Activated CD4-positive, alpha-beta T cell treated with anti-CD3 and anti-CD28 coated beads, Interleukin-2, amount 50 U/mL, for 4 hours (primary cell): ENCODE measurements at places on chromosomes 2 and 18.

- DNase-seq = no peak
These were observed 4.0 kb upstream of the GPBAR1 start for GRCh38 chr2:218256612-218257350.

- no peak for DNase-seq
These were observed 148.5 kb upstream of the DNMT3A start for GRCh38 chr2:25490217-25490616.

GRCh38 chr18:74353169-74353775 is 37.6 kb downstream of the C18orf63 start:
- peak; percentile 51 for DNase-seq

DNA sequence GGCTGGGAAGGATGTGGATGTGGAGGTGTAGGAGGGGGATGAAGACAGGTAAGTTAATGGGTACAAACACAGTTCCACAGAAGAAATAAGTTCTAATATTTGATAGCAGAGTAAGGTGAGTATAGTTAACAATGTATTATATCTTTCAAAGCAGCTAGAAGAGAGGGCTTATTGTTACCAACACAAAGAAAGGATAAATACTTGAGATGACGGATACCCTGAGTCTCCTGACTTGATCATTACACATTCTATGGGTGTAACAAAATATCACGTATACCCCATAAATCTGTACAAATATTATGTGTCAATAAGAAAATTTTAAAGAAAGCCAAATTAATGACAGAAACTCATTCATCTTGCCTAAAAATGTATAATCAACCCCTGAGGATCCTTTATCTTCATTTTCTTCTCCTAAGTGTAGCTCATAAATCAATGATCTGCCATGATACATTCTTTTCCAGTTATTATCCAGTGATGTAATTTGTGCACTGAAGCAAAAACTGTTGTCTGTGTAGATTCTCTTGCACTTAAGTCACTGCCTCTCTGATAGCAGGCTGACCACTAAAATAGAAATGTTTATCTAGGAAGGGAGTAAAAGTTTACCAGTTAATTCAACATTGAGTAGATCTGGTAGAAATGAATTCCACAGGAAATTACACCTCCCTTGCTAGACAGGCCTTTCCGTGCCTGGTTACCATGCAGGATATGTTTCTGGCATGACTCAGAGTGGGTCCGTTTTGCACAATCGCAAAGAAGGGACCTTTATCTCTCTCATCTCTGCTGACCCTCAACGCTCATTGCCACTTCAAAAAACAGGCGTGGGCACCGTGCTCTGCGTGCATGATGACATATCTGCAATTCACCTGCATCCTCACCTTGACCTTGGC is 249.7 kb upstream of the NCKAP5 start:
- DNase-seq = no peak

GRCh38 chr18:46843372-46843771 is 73.9 kb downstream of the PIAS2 start:
- no peak for DNase-seq

- no peak for DNase-seq
These were observed 88.0 kb upstream of the EFEMP1 start for GRCh38 chr2:56011624-56012023.

- no peak for DNase-seq
These were observed 79.2 kb upstream of the IL1R2 start for GRCh38 chr2:101912545-101912944.

- no peak for DNase-seq
These were observed 7.2 kb upstream of the POLE4 start for GRCh38 chr2:74951211-74951754.

DNA sequence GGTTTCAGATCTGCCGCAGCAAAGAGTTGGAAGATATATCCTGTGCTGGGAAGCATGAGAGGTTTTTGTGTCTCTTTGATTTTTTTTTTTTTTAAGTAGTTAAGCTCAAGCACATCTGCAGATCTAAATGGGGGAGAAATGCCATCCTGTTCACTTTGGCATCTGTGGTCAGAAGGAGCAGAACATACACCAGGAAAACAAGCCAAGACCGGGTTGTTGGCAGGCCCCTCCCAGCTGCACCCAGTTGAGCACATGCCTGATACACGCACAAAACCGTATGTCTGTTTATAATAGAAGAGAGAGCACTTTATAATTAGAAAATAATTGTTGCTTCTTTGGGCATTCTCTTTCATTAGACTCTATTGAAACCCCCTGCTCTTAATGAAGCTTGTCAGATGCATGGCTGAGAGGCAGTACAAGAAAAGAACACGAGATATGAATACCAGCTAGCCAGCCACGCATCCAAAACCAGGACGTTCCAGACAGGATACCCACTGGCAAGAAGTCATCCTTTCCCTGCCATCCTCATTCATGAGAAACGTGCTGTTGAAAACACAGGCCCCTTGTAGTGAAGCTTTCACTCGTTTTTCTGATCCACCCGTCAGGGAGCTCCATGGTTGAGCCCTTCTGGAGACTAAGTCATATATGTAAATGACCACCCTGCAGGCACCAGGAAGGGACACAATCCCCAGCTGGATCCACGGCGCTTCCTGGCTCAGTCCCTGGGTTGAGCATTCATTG is 152.2 kb downstream of the ALPK2 start:
- DNase-seq = no peak

GRCh38 chr2:102575888-102576287 is 43.5 kb upstream of the SLC9A2 start:
- DNase-seq = no peak

DNA sequence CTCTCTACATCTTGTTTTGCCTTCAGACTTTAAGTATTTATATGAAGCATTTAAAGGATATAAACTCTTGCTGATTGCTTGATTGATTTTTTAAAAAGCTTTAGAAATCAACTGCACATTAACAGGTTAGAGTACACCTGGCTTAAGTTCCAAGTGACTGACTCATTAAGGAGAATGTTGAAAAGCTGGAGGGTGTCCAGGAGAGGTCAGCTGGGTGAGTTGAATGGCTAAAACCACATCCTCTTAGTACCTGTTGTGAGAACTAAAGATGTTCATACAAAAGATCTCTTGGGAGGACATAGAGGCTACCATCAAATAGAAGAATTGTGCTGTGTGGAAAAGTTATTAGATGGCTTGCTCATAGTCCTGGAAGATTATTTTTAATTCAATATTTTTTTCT is 206.8 kb downstream of the TXNL1 start:
- no peak for DNase-seq

DNA sequence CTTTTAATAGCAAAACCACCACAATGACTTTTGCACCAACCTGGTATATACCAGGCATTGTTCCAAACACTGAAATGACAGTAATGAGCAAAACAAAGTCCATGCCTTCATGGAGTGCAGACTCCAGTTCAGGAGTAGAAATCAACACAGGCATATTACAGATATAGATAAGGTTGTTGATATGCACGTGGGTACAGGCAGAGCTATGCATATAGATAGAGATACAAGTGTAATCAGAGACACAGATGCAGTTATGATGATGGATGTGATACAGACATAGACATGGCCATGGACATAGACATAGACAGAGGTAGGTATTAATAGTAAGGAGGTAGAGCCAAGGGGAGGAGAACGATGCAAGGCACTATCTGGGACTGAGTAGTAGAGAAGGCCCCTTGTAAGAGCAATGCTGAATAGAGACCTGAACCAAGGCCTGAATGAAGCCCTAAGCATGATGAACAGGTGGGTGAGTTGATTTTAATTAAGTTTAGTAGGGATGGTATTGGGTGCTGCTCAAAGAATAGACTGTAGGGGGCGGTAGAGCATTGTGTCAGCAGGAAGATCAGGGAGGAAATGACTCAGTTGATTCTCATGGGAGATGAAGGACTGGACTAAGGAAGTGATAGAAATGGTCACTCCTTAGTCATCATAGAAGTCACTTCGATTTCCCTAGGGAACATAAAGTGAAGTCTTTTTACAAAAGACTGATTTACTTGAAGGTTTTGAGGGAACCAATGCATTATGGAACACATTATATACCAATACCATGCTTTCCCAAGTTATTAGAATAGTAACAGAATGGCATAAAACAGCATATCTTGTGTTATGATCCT is 39.4 kb downstream of the CMPK2 start:
- DNase-seq = peak; percentile 51

- DNase-seq = no peak
These were observed 108.2 kb downstream of the ZNF516 start for GRCh38 chr18:76386886-76387285.

DNA sequence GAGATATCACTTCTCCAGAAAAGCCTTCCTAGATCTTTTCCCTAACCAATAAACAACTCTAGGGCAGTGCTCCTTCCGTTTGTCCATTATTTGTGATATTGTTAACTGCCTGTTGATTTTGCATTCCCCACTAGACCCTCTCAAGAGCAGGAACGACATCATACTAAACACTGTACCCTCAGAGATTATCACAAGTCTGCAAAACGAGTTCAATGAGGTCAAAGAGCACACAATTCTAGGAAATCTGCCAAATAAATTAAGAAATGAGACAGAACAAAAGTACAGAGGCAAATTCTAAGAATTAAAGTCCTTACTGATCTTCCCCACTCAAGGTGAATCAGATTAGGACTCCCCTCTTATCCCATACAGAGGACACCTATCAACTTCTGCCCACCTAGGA is 7.6 kb downstream of the RTTN start:
- DNase-seq = no peak

- no peak for DNase-seq
These were observed 82.6 kb downstream of the FANCL start for GRCh38 chr2:58158481-58158880.

GRCh38 chr2:60488291-60488690 is 65.2 kb downstream of the BCL11A start:
- no peak for DNase-seq

DNA sequence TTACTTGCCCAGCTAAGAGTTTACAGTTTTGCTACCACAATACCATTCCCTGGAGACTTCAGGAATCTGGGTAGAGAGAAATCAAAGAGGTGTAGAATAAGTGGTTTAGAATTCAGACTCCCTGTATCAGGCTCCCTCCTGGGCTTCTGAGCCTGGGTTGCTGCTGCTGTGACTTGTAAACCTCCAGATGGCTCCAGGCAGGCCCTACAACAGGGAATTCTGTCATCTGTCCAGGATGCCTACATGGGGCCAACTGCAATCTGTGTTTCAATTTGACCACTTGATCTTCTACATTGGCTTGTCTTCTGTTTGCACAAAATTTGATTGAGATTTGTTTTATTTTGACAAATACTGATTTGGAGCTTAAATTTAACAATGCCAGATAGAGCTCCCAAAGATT is 183.9 kb downstream of the RAD51AP2 start:
- DNase-seq = no peak

GRCh38 chr2:71716697-71717624 is 263.6 kb downstream of the DYSF start:
- DNase-seq = no peak

GRCh38 chr2:120887320-120887697 is 151.6 kb downstream of the GLI2 start:
- no peak for DNase-seq

DNA sequence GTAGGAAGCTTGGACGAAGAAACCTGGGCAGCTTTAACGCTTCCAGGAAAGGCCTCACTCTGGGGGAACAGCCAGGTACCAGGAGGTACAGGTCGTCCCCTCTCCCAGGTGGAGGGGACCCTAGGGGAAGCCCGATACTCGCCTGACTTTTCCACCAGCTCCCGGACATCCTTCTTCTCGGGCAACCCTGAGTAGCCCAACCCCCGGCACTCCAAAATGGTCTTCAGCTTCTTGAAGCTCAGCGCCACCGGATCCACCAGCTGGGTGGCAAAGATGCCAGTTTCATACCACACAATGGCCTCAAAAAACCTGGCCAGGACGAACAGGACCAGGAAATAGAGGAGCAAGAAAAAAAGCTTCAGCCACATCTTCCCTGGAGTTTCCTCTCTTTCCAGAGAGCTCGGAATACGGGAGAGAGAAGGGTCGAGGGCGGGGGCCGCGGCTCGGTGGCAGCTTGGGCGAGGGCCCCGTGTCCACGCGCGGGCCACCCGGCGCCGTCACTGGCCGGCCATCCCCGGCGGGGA is 1.1 kb downstream of the RNF103 start:
- DNase-seq = peak; percentile 6

DNA sequence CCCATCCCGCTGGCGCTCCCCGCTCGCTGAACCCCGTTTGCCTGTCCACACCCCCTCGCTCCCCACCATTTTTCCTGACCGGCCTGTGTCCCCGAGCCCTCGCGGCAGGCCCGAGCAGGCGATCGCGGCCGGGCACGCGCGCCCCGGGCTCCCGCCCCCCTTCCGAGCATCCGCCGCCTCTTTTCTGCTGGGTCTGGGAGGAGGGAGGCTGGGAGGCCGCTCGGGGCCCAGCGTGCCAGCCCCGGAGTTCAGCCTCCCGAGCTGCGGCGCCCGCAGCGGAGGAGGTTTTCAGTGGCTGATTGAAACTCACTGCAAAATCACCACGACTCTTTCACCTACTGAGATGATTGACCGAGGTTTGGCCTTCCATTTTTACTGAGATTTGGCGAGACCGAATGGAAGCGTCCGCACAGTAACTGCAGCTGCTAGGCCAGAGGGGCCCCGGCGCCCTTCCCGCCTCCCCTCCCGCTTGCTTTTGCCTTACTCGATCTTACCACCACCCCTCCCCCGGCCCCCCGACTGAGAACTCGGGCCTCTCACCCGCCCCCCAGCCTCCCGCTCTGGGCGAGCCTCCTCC is 4.8 kb downstream of the SOX11 start:
- DNase-seq = no peak

- no peak for DNase-seq
These were observed 8.3 kb downstream of the EFR3B start for GRCh38 chr2:25050128-25050527.
